Upper lobe of left lung (tissue), 6 donors: ENCODE measurements at places on chromosomes 4 and X. TPM values are rescaled to one million over a fixed set of nuclear protein-coding genes. Genes with fewer than 3 reads are reported as not detected.
A peak's percentile ranks its signal among the peaks of the same experiment; 100 is the strongest.

DNA sequence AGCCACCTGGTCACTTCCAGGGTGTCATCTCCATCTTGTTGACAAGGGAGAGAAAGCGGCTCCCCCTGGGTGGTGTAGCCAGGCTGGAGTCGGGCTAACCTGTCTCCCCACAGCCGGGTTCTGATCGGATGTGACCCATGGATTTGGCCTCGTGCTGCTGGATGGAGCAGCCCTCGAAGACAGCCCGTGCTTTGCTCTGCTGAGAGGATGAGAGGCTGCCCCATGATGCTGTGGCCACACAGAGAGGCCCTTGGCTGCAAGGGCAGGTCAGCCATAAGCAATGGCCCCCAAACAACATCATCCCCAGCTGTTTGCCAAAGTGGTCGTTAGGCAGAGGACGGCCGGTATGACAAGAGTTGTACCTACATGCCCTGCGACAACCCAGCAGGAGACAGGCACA, 106.6 kb downstream of the HMX1 start:
- H3K4me1 ChIP-seq: no peaks in the 10 kb centered on the region
- no peak overlapping the region for H3K4me3 ChIP-seq
- H3K27me3 ChIP-seq: no peaks in the 10 kb centered on the region
- no peak for DNase-seq
- H3K27ac ChIP-seq: no peak overlapping the region
- no peaks in the 10 kb centered on the region for H3K36me3 ChIP-seq

Gene FGA
- 15.0 TPM for total RNA-seq

- H3K27ac ChIP-seq: no peak overlapping the region
- no peak for DNase-seq
- H3K27me3 ChIP-seq: no peaks in the 10 kb centered on the region
- H3K4me3 ChIP-seq: no peak overlapping the region
- no peaks in the 10 kb centered on the region for H3K36me3 ChIP-seq
These were observed 131.6 kb upstream of the TENM3 start for GRCh38 chr4:182111586-182111985.

DNA sequence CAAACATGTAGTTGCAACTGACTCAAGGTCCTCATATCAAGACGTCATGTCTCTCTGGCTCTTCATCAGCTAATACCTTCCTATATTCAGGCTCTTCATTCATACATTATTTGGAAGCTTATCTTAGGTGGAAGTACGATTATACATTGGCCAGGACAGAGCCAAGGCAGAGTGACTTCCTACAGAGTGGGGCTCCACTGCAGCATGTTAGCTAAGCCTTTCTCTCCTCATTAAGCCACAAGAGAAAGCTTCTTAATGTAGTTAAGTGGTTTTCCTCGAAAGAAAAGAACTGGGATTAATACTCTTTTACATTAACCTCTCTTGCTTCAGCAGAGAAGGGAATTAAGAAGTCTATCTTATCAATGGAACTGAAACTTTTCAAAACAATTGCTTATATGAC, 15.0 kb downstream of the C4orf33 start:
- no peak overlapping the region for H3K27ac ChIP-seq
- no peaks in the 10 kb centered on the region for H3K27me3 ChIP-seq
- no peaks in the 10 kb centered on the region for H3K4me1 ChIP-seq
- H3K4me3 ChIP-seq: no peak overlapping the region

Gene SERTM2
- total RNA-seq: not detected

Gene NFXL1
- total RNA-seq: 10.5 TPM

Gene MAOB
- total RNA-seq: 34.1 TPM

- no peaks in the 10 kb centered on the region for H3K4me1 ChIP-seq
- H3K4me3 ChIP-seq: no peak overlapping the region
- DNase-seq: no peak
- H3K27me3 ChIP-seq: no peaks in the 10 kb centered on the region
These were observed 60.7 kb downstream of the GPR143 start for GRCh38 chrX:9704876-9705465.

DNA sequence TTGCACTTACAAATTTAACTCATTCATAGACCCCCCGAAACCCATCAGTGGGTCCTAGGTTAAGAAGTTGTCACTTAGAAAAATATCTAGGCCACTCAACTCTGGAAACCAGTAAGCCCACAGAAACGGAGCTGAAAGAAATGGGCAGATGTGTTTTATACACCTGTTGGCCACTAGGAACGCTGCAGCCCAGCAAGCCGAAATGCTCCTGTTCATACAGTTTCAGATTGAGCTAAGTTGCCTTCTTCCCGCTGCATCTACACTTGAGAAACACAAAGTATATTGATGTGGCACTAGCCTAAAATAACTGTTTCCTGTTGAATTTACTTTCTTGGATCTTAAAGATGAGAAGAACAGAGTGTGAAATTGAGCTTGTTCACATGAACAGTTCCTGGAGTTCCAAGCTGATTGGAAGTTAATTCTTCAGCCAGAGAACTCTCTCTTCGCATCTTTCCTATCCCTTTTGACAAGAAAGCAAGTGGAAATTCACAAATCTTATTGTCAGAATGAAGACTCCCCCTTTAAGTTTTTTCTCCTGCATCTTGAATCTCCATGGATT, 174.1 kb downstream of the RBMX2 start:
- no peaks in the 10 kb centered on the region for H3K4me1 ChIP-seq
- no peaks in the 10 kb centered on the region for H3K36me3 ChIP-seq
- no peak overlapping the region for H3K27ac ChIP-seq

DNA sequence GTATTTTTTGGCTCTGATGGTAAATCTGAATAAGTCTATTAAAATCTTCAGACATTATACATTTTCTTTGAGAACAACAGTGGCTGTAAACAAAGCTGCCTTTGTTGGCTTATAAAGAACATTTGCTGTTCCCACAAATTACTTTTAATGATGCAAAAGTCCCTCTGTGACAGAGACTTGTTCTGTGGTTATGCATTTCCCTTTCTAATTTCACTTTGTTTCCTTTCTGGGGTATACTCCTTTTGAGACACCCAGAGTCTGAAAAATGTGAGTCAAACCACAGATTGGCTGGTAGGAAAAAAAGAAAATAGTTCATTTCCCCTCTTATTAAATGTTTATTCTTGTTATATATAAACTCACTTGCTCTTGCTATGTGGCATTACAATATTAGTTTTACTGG, 402.4 kb downstream of the PACRGL start:
- DNase-seq: no peak
- H3K4me1 ChIP-seq: no peaks in the 10 kb centered on the region
- H3K4me3 ChIP-seq: no peak overlapping the region
- H3K36me3 ChIP-seq: no peaks in the 10 kb centered on the region
- H3K27me3 ChIP-seq: no peaks in the 10 kb centered on the region
- H3K27ac ChIP-seq: no peak overlapping the region

GRCh38 chrX:34629572-34629971, 27.5 kb downstream of the TMEM47 start:
- H3K27me3 ChIP-seq: no peaks in the 10 kb centered on the region
- no peak for DNase-seq
- H3K4me3 ChIP-seq: no peak overlapping the region
- no peaks in the 10 kb centered on the region for H3K36me3 ChIP-seq

DNA sequence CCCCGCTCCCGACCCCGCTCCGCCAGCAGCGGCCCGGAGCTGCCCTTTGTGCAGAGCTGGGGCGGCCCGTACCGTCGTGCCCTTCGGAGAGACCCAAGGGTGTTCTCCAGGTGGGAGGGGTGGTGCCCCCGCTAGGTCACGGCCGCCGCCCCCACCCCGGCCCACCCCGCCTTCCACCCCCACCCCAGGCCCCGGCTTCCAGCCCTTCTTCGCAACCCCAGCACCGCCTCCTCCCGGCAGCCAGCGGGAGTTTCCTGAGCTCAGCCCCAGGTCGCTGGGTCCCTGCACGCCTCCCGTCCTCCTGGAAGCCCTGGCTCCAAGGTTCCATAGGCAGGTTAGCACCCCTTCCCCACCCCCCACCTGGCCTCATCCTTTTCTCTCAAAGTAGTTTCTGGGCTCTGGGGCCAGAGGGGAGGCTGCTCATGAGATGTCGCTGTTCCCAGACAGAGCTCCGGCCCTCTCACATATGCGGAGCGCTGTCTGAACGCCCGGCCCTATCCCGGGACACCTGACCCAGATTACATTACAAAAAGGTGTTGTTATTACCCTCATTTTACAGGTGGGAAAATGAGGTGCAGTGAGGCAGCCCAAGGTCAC, 25.2 kb upstream of the FGFR3 start:
- peaks cover 62% of the 10 kb centered on the region for H3K4me1 ChIP-seq
- H3K4me3 ChIP-seq: peak overlapping the region; percentile 2
- H3K27me3 ChIP-seq: no peaks in the 10 kb centered on the region

DNA sequence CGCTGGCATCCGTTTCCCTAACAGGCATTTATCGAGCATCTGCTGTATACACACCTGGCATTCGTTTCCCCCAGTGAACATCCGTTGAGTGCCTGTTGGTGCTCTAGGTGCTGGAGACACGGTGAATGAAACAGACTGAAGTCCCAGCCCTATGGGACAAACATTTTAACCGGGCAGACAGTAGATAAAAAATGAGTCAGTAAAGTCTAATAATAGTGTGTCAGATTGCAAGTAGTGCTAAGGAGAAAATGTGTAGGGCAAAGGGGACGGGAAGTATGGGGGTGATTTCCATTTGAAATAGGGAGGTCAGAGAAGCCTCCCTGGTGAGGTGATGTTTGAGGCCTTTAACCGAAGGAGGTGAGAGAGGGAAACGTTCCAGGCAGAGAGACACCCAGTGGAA, 5.3 kb upstream of the EBP start:
- H3K27me3 ChIP-seq: no peaks in the 10 kb centered on the region
- peaks cover 7% of the 10 kb centered on the region for H3K36me3 ChIP-seq
- no peak overlapping the region for H3K4me3 ChIP-seq
- H3K27ac ChIP-seq: no peak overlapping the region

- H3K27me3 ChIP-seq: no peaks in the 10 kb centered on the region
- no peaks in the 10 kb centered on the region for H3K36me3 ChIP-seq
- H3K4me3 ChIP-seq: no peak overlapping the region
- H3K4me1 ChIP-seq: no peaks in the 10 kb centered on the region
- DNase-seq: peak; percentile 14
These were observed 137.6 kb downstream of the CPZ start for GRCh38 chr4:8730159-8730558.

Gene F9
- total RNA-seq: 0.11 TPM

DNA sequence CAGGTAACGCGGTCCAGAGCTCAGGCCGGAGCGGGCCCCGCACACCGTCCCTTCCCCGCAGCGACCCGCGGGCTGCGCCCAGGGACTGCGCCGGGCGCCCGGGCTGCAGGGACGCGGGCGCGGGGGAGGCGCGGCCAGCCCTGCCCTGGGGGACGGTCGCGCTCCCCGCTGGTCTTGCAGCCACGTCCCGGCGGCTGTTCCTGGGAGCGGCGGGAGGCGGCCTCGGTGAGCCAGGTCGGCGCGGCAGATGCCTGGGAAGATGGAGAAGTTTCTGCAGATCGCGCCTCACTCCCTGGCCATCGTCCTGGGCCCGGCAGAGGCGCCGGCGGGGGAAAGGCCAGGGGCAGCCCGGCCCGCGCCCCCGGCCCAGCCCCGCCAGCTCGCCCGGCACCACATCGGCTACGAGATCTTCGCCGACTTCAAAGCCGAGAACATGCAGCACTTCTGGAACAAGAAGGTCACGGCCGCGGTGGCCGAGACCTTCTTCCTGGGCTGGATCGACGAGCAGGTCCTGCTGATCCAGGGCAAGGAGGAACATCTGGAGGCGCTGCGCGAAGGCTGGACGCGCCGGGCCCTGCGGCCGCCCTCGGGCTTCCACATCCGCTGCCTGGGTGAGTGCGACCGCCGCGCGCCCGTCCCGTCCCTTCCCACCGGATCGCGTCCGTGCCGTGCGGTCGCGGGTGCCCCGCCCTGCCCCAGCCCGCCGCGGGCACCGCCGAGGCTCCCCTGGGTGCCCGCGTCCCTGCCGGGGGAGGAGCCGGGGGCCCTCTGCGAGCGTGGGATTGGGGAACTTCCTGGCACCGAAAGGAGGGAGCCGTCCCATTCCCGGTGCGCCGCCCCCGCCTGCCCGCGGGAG, 107.4 kb upstream of the STOX2 start:
- peaks cover 13% of the 10 kb centered on the region for H3K4me1 ChIP-seq
- no peaks in the 10 kb centered on the region for H3K27me3 ChIP-seq
- H3K27ac ChIP-seq: peak overlapping the region; percentile 79
- H3K4me3 ChIP-seq: peak overlapping the region; percentile 75
- H3K36me3 ChIP-seq: no peaks in the 10 kb centered on the region

- no peaks in the 10 kb centered on the region for H3K36me3 ChIP-seq
- H3K4me3 ChIP-seq: no peak overlapping the region
- peak overlapping the region; percentile 59 for H3K27ac ChIP-seq
- H3K27me3 ChIP-seq: no peaks in the 10 kb centered on the region
- H3K4me1 ChIP-seq: peaks cover 50% of the 10 kb centered on the region
- DNase-seq: no peak
These were observed 9.4 kb downstream of the FNIP2 start for GRCh38 chr4:158778156-158778711.

GRCh38 chr4:2792711-2793585, at the start of gene SH3BP2:
Gene SH3BP2 (plus strand): TSS chr4:2793085. CDS start chr4:2820618, 27,533 bp downstream.
- DNase-seq: peak; percentile 97
- H3K4me1 ChIP-seq: peaks cover 64% of the 10 kb centered on the region
- H3K27me3 ChIP-seq: no peaks in the 10 kb centered on the region
- H3K27ac ChIP-seq: peak within 1 kb of the TSS; percentile 94
- no peaks in the 10 kb centered on the region for H3K36me3 ChIP-seq
- H3K4me3 ChIP-seq: peak within 1 kb of the TSS; percentile 68

DNA sequence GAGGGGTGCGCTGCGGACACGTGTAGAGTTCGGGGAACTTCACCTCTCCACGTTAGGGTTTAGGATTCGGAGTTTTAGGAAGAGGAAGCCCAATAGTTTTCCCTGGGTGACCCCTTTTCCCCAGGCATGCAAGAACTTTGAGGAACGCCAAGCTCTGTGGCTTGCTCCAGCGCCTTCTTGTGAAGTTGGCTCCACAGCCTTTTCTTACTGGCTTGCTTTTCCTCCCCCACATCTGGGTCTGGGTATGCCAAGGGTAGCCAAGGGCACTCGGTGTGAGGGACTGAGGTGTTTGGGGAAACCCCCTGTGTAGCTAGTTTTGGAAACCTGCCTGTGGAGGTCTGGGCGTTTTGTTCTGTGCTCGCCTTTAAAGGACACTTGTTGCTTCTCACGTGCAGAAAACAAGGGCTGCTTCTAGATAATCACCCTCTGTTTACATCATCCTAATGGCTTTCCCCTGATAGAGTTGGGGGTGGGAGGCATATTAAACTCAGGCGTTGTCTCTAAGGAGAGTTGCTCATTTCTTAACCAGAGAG, 746 bp downstream of the EDNRA start:
- no peaks in the 10 kb centered on the region for H3K27me3 ChIP-seq
- H3K27ac ChIP-seq: peak overlapping the region; percentile 81
- peak overlapping the region; percentile 60 for H3K4me3 ChIP-seq
- no peaks in the 10 kb centered on the region for H3K36me3 ChIP-seq
- DNase-seq: no peak
- no peaks in the 10 kb centered on the region for H3K4me1 ChIP-seq

GRCh38 chr4:7366954-7367353, 67.8 kb downstream of the PSAPL1 start:
- no peak for DNase-seq
- H3K36me3 ChIP-seq: no peaks in the 10 kb centered on the region
- H3K27ac ChIP-seq: no peak overlapping the region
- peaks cover 8% of the 10 kb centered on the region for H3K4me1 ChIP-seq
- no peak overlapping the region for H3K4me3 ChIP-seq
- no peaks in the 10 kb centered on the region for H3K27me3 ChIP-seq

GRCh38 chr4:124144238-124144654, 568.3 kb downstream of the ANKRD50 start:
- no peak for DNase-seq
- no peak overlapping the region for H3K27ac ChIP-seq
- H3K27me3 ChIP-seq: no peaks in the 10 kb centered on the region
- H3K4me3 ChIP-seq: no peak overlapping the region
- no peaks in the 10 kb centered on the region for H3K4me1 ChIP-seq
- H3K36me3 ChIP-seq: no peaks in the 10 kb centered on the region

- H3K4me3 ChIP-seq: no peak overlapping the region
- DNase-seq: no peak
- H3K36me3 ChIP-seq: no peaks in the 10 kb centered on the region
These were observed 141.6 kb downstream of the DCLK2 start for GRCh38 chr4:150219841-150220240.
